ENCODE measurements at places on chromosomes 2 and 18. TPM values are rescaled to one million over a fixed set of nuclear protein-coding genes. Genes with fewer than 3 reads are reported as not detected.

DNA sequence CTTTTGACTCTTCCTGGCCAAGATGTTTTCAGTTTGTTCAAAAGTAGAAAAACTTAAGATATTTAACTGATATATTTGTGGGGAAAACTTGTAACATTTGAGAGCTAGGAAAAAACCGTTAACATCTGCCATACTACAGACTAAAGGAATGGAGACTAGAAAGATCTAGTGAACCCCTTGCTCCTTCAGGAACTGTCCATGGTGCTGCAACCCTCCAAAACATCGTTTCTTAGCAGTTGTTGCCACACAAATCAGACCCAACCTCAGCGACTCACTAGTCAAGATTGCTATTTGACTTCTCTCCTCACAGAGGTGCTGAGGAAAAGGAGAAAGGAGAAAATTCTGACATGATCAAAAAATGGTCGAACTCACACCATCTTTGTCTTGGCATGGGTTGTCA lies 393.8 kb upstream of the LYPD1 start:
- H3K36me3 ChIP-seq: no peaks in the 10 kb centered on the region
- no peak for DNase-seq
- no peaks in the 10 kb centered on the region for H3K4me1 ChIP-seq
- no peak overlapping the region for H3K27ac ChIP-seq
- H3K27me3 ChIP-seq: no peaks in the 10 kb centered on the region

GRCh38 chr2:180124273-180125139 lies 117.4 kb upstream of the CWC22 start:
- no peak overlapping the region for H3K4me3 ChIP-seq
- no peaks in the 10 kb centered on the region for H3K36me3 ChIP-seq
- peaks cover 19% of the 10 kb centered on the region for H3K27me3 ChIP-seq

DNA sequence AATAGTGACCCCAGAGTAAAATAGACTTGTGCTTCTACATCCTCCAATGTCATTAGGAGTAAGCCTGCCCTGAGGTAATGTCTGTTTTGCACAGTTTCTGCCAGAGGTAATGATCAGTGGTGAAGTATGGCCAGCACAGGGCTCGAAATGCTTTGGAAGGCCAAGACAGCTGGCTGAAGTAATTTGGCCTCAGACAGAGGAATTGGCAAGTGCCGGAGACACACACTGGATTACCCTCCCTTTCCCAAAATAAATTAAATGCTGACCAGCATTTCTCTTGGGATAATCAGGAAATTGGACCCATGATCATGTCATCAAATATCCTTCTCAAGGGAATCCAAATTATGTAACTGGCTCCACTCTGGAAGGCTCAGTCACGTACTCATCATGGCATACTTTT lies 379.0 kb upstream of the CHST9 start:
- no peaks in the 10 kb centered on the region for H3K36me3 ChIP-seq
- no peak overlapping the region for H3K4me3 ChIP-seq
- no peak overlapping the region for H3K27ac ChIP-seq
- no peaks in the 10 kb centered on the region for H3K27me3 ChIP-seq
- no peaks in the 10 kb centered on the region for H3K4me1 ChIP-seq
- DNase-seq: no peak

- no peak overlapping the region for H3K4me3 ChIP-seq
- DNase-seq: no peak
- H3K27me3 ChIP-seq: no peaks in the 10 kb centered on the region
- no peaks in the 10 kb centered on the region for H3K36me3 ChIP-seq
- H3K27ac ChIP-seq: no peak overlapping the region
These were observed 40.0 kb downstream of the ETAA1 start for GRCh38 chr2:67437114-67437513.

DNA sequence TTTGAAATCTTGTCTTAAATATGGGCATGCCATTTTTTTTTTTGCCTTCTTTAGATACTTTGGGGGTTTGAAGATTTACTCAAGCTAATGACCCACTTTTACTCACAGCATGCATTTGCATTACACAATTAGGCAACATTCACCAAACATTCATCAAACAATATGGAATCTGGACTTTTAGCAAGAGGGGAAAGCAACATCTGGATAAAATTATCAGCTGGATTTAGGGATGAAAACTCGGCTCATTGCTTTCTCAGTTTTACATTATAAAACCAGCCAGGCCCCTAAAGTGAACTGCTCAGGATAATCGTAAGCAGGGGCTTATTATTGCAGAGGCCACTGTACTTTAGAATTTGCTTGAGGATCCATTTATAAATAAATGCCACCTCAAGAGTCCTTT lies 44.7 kb downstream of the SOX11 start:
- no peak overlapping the region for H3K4me3 ChIP-seq
- H3K4me1 ChIP-seq: no peaks in the 10 kb centered on the region
- DNase-seq: no peak
- no peaks in the 10 kb centered on the region for H3K27me3 ChIP-seq
- no peaks in the 10 kb centered on the region for H3K36me3 ChIP-seq
- H3K27ac ChIP-seq: no peak overlapping the region

DNA sequence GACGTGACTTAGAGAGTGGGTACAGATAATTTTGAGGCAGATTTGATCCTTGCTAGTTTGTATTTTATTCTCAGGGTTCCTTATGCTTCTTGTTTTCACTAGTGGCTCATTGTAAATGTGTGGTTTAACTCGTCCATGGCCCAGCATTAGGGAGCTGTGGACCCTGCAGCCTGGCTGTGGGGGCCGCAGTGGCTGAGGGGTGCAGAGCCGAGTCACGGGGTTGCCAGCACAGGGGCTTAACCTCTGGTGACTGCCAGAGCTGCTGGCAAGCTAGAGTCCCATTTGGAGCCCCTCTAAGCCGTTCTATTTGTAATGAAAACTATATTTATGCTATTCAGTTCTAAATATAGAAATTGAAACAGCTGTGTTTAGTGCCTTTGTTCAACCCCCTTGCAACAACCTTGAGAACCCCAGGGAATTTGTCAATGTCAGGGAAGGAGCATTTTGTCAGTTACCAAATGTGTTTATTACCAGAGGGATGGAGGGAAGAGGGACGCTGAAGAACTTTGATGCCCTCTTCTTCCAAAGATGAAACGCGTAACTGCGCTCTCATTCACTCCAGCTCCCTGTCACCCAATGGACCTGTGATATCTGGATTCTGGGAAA lies 269.9 kb downstream of the MYT1L start:
- DNase-seq: no peak
- H3K27me3 ChIP-seq: no peaks in the 10 kb centered on the region
- H3K36me3 ChIP-seq: no peaks in the 10 kb centered on the region
- peaks cover 11% of the 10 kb centered on the region for H3K4me1 ChIP-seq
- H3K27ac ChIP-seq: no peak overlapping the region

DNA sequence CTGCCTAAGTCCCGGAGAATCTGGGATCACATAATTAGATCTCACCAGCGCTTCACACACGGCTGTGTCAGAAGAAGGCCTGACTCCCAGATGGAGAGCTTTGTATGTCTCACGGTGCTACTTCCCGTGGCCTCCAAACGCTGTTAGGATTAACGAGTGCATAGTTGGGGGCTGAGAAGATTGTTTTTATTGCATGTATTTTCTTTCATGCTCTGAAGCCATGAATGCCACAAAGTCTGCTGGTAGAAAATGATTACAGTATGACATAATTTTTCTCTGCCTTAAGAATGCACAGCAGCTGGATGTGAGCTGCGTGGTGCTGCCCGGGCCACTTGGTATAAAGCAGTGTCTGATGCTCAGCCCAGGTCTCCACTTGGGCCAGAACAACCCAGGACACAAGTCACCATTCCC lies 166.5 kb downstream of the SEPTIN10 start:
- DNase-seq: no peak
- no peaks in the 10 kb centered on the region for H3K27me3 ChIP-seq
- H3K4me3 ChIP-seq: no peak overlapping the region
- no peaks in the 10 kb centered on the region for H3K36me3 ChIP-seq

The PLGLB2 gene
- total RNA-seq: 2.0 TPM

The DCDC2C gene
- total RNA-seq: not detected

The SS18 gene
- 75.2 TPM for total RNA-seq

All from activated T-helper 2 cell treated with anti-CD3 and anti-CD28 coated beads, Interferon-gamma antibody, Interleukin-2, Interleukin-4, amounts not matched to agents 10 μg/mL and 5 μg/mL and 100 μg/mL, durations not matched to agents 14 hours and 24 hours and 36 hours (primary cell).